ENCODE measurements at places on chromosomes 7 and 10.
A peak's percentile ranks its signal among the peaks of the same experiment; 100 is the strongest.

GRCh38 chr7:157863176-157863575 is 526.4 kb downstream of the DNAJB6 start:
- DNase-seq = no peak

DNA sequence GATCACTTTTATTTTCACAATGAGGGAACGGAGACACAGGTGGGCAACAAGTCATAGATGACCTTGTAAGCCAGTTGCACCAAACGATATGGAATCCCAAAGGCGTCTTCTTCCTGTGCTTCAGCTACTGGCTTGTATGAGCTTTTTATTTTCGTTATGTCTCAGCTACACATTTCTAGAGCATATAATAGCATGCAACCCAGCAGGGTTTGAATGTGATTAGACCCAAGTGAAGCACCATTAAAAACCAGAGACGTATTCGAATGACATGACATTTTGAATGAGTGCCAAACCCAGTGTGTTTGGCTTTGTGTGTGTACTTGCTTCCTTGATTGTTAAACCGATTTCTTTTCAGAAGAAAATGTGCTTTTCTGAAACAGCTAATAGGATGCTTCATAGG is 963.2 kb upstream of the CELF2 start:
- no peak for DNase-seq

GRCh38 chr7:99201027-99201426 is 6.9 kb downstream of the KPNA7 start:
- DNase-seq = no peak

DNA sequence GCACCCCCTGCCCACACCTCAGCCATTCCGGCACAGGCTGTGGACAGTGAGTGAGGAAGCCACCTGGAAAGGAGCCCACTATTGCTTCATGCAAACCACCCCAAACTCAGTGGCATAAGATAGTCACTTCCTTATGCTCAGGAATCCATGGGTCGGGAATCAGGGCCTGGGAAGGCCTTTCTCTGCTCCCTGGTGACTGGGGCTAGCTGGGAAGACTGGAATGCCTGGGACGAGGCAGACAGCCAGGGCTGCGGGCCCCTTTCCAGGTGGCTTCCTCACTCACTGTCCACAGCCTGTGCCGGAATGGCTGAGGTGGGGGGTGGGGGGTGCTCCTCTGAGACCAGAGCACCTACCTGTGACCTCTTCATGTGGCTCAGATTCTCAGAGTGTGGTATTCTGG is 74.1 kb upstream of the GRB10 start:
- DNase-seq = no peak

DNA sequence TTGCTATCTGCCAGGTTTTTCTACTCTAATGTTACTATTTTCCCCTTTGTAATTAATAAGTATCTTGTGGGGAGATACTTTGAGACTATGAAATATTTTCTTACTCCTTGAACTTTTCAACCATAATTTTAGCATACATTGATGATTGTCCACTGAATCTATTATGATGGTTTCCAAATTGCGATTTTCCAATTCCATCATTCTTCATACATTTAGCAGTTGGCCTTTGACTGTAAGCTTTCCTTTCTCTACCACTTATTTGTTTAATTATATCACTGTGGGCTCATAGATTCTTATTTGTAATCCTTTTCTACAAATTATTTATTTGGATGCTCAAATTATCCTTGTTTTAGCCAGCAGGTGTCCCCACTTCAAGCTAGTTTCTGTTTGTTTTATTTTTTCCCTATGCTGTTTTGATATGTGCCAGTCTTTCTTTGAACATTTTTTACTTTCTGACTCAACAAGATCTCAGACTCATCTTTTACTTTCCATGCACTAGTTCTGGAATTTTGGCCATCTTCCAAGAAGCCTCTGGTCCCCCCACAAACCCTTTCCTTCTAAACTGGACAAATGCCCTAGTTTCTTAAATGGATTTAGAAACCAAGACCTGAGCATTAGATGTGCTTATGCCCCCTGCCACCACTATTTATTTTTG is 11.4 kb upstream of the MRPS16 start:
- no peak for DNase-seq

DNA sequence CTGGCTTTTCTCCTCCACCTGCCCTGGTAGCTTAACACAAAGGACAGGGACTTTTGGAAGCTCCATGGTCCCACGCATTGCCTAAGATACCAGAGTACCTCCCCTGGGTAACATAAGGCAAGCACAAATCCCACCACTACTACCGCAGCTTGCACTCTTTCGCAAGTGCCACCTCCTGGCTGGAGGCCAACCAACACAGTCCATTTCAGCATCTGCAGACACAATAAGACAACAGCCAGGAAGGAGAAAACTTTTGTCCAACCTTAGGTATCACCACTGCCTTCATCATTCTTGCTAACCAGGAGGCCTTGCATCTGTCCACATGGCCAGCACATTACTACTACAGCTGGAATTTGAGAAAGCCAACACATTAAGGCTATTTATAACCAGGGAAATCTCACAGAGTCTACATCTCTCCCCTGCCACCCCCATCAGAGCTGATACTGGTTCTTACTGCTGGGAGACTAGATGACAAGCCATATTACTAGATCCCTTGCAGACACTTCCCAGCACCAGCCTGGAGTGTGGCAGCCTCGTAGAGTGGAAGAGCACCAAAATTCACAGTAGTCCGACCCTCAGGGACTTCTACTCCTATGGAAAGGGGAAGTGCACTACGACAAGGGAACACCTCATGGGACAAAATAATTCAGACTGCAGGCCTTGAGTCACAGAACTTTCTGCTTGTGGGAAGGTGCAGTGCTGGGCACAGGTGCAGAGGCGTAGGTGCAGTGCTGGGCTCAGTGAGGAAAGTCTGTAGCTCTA is 39.8 kb upstream of the CDK13 start:
- DNase-seq = no peak

DNA sequence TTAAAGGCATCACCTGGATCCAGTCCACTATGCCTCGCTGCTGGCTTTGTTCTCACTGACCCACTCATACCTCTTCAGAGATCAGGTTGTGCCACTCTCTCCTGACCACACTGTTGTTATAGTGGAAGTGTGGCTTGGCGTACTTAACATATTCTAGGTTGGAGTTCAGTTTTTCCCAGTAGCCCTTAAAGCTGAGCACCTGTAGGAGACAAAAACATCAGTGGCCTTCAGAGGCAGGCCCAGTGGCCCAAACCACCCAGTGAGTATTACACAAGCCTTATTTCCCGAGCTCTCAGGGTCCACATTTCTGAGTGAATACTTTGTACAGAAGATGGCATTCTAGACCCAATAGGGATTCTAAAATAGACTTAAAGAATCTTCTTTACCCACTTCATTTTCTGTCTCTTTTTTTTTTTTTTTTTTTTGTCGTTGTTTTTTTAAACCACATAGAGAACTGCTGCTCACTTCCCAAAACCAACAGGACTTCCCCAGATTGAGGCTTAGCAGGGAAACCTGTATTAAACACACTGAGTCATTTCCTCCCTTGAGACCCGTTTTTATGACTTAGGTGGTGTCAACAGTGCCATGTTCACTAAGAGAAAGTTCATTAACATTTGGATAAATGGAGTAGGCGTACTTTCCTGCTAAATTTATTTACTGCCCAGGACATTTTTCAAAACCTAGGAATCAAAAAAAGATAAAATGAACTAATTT is 85.8 kb downstream of the GSAP start:
- no peak for DNase-seq

GRCh38 chr10:16698461-16698860 is 118.8 kb downstream of the RSU1 start:
- DNase-seq = no peak

DNA sequence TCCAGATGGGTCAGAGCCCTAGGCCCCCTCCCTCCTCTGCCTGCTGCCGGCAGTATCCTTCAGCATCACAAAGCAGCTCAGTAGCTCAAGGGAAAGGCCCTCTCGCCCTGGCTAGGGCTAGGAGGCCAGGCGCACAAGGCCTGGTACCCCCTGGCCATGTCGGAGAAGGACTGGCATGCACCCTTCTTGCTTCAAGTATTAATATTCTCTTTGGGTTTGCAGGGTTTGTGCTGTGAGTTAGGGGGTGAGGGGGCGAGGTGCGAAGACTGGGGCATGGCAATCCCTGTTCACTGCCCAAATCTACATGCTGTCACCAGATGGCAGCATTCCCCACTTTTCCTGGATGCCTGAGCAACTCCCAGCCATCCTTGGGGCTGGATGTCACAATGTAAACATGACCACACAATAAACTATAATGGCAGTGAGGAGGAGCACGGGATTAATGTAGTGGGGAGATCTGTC is 105.2 kb downstream of the NEURL1 start:
- DNase-seq = peak; percentile 39

DNA sequence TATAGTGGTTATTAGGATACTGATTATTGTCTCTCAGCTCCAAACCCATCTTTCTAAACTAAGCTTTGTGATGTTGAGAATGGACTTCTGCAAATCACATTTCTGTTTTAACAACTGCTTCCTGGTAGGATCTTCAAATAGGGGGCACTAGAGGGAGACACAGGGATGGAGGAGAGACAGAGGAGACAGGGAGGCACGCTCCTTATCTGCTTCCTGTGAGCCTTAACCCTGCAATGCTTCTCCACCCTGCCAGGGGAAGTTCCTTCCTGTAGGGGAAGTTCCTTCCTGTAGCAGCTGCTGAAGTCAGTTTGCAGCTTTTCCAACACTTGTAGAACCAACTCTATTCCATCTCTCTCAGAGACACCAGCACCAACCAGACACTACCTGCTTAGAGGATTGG is 847.2 kb downstream of the CCSER2 start:
- DNase-seq = no peak

DNA sequence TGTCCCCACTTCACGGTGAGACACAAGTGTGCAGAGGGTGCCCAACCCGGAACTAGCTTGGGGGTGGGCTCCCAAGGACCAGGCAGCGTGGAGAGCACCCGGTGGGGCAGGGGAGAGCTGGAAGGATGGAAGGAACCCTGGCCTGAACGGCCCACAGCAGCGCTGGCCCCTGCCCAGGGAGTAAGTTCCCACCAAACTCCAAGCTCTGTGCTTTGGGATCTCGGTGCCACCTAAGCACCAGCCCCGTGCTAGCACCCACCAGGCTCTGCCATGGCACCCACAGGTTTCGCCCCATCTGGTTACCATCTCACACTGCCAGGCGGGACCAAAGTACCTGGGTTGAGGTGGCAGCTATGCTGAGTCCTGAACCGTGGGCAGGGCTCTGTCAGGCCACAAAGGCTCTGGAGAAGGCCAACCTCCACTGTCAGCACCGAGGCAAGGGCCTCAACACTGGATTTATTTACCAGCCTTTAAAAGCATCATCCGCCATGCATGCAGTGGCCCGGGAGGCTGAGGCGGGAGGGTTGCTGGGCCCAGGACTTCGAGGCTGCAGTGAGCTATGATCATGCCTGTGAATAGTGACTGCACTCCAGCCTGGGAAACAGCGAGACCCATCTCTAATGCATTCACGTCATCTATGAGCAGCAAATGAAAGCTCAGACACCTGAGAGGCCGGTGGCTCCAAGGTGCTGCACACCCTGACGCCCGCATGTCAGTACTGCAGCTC is 16.0 kb downstream of the GPER1 start:
- no peak for DNase-seq

DNA sequence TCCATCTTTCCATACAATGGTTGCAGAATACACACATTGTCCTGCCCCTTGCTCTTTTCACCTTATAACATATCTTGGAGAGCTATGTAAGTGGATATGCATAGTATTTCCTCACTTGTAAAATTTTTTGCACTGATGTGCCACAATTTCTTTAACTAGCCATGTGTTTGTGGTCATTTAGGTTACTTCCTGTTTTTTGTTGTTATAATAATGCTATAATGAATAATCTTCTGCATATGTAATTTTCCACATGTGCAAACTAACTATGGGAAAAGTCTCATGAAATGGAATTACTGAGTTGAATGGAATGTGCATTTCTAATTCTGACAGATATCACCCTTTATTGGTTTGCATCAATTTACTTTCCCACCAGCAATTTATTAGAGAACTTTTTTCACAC is 2.8 kb downstream of the TAS2R41 start:
- no peak for DNase-seq

GRCh38 chr10:32408690-32409089 is 37.2 kb upstream of the CCDC7 start:
- DNase-seq = no peak

DNA sequence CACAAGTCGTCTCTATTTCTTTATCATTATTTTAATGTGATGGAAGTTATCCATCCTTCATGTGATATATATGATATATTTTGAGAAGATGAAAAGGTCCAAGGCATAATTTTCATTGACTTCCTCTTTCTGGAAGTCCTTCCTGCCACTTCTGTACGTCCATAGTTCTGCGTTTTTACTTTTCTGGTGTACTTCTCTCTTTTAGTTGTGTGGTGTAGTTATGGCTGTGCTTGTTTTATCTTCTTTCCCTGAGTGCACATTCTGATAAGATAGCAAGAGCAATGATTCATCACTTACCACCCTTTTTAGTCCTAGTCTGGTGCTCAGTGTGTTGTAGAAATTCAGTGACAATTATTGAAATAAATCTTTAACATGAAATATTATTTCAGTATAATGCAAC is 231.3 kb upstream of the FERD3L start:
- DNase-seq = no peak

Measured in T1000 (cell line).